ENCODE measurements at places on chromosomes 1 and 21.

DNA sequence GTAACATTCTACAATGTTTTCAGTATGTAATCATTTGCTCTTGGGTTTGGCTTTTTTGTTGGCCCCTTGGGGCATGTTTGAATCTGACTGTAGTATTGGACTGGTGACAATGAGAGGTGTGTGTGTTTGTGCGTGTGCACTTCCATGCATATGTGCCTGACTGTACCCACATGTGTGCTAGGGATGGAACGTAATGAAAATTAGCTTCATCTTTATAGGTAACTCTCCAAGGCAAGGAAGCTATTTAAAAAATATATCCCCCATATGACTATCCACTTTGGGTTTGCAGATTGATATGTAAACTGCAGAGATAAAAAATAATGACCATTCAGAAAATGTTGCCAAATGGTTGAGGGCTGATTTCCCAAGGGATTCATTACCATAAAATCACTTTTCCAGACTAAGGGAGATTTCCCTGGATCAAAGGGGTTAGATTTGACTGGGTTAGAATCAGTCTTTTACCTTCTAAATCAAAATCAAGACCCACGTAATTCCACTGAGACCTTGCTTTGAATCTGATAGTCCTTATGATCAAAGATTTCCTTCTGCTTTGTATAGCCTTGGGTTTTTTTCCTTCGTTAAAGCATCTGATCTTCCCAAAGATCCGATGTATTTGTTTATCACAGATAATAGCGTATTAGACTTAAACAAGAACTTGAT is 189.7 kb downstream of the CENPF start:
- no peak for DNase-seq

DNA sequence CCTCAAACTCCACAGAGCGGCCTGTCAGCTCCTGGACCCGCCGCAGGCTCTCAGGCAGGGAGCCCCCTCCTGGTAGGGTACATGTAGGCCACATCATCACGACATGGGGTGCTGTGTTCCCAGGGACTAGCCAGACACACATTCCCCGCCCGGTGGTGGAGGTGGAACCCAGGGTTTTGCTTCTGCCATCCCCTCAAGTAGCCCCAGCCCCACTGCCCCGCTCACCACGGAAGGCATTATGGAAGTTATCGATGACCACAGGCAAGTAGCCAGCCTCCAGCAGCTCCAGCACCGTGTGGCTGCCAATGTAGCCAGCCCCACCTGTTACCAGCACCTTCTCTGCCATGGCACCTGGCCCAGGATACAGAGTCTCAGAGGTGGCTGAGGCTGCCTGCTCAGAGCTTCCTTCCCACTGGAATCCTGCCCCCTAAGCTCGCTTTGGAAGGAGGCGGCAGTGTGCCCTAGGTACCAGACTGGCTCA is 1.9 kb downstream of the GALE start:
- no peak for DNase-seq

GRCh38 chr1:228898582-228898992 is 163.3 kb downstream of the RHOU start:
- DNase-seq, result no peak

- DNase-seq, result no peak
These were observed 28.5 kb upstream of the CADM3 start for GRCh38 chr1:159142726-159143510.

DNA sequence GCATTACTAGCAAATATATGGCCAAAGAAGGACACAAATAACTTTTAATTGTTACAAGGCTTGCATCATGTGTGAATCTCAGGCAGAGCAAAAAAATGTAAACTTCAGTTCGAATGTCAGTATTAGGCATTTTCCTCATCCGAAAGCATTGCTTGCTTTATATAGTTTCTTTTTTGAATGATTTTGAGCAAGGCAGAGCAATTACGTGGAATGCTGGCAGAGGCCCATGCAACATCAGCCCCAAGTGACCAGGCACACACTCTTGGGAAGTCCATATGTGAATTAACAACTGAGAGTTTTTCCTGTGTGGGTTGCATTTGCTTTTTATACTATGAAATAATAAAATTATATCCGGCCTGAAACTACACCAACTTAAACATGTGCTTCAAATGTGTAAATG is 274.8 kb downstream of the PTPRC start:
- DNase-seq, result no peak

GRCh38 chr1:1033731-1034438 is 14.0 kb downstream of the AGRN start:
- DNase-seq, result no peak

Measured in NCI-H1092 (cell line).